ENCODE measurements at places on chromosomes 11 and 22.

- DNase-seq, result no peak
Measured at GRCh38 chr11:129828301-129828836, 12.7 kb downstream of the TMEM45B start.

- DNase-seq, result no peak
Measured at GRCh38 chr11:44125598-44125997, 30.1 kb downstream of the EXT2 start.

DNA sequence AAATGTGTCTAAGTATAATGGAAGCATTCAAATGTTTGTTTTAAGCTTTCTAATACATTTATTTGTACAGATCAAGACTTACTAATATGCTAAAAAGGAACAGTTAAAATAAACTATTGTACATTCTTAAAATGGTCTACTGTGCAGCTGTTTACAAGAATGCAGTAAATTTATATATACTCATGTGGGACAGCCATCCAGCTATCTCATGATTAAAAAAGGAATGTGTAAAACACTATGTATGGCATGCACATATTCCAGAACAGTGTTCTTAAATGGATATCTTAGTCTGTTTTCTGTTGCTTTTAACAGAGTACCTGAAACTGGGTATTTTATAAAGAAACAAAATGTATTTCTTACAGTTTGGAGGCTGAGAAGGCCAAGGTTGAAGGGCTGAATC lies 30.2 kb upstream of the CSTF3 start:
- DNase-seq, result no peak

GRCh38 chr11:117456027-117456720 lies 128.5 kb downstream of the CEP164 start:
- no peak for DNase-seq

DNA sequence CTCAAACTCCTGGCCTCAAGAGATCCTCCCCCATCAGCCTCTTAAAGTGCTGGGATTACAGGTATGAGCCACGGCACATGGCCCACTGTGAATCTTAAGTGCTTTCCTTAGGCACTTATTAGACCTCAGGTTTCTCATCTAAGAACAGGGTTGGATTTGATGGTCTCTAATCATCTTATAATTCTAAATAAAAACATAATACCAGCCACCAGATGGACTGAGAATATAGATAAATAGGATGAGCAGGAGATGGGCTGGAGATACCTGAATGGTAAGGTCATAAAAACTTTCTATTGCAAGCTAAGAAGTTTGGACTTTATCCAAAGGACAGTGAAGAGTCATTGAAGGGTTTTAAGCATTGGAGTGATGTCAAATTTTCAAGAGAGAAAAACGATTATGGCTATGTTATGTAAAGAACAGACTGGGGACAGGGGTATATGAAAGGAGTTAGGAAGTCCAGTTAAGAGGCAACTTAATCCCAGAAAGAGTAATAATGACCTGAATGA lies 85.2 kb downstream of the RELT start:
- DNase-seq, result no peak

DNA sequence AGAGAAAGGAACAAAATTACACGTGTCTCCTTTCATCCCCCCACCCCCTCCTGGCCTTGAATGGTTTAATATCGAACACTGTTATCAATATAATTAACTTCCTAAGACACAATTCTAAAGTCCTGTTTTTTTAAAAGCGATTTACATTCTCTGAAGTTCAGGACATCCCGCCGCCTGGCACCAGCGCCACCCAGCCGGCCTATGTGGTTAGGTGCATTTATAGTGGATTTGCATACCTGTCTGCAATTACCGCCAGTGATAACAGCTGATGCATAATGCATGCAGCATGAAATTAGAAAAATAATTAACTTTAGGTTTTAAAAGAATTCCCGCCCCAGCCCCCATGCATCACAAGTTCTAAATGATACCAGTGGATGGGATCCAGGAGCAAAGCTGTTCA lies 58.6 kb downstream of the MACROD1 start:
- DNase-seq, result no peak

DNA sequence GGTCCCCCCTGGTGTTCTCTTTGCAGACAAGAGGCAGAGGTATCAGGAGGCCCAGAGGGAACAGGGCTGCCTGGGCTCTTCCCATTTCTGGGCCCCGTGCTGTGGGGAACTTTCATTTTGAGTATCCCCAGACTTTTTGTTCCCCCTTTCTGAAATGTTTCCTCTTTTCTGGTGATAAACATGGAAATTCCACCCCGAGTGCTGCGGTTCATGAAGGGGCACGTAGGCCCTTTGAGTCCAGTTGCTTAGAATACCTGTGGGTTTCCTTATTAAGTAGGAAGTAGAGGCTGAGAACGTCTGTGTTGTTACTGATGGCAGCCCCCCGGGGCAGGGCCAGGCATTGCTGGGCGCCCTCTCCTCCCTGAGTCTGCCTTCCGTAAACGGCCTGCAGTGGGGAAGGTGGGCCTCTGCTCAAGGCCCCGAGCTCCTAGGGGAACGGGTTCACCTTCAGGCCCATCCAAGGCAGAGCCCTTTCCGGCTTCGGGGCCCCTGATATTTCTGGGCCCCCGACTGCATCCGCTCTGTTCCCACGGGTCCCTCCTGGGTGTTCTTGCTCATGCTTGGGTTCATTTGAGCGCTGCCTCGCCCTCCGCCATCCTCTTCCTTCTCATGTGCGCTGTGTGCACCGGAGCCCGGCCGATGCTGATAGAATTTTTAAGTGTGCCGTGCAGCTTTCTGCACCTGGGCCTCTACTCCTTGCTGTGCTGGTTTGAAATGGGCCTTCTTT lies 12.0 kb downstream of the TBC1D22A start:
- DNase-seq, result no peak

DNA sequence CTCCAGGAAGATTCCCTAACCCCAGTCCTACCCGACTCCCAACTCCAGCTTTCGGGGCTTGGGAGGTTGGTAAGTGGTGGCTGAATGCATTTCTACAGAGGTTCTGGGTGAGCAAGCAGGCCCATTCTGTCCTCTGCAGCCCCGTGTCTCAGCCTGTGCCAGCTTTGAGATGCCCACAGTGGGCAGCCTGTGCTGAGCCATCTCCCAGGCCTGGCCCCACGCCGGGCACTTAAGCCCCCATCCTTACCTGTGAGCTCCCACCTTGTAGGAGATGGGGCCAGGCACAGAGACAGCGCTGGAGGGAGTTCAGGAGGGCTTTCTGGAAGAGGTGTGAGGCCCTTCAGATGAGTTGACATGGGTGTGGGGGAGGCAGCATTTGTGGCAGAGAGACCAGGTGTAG lies 54.5 kb downstream of the ANO1 start:
- DNase-seq, result no peak

- no peak for DNase-seq
Measured at GRCh38 chr11:108863528-108863927, 198.7 kb downstream of the DDX10 start.

DNA sequence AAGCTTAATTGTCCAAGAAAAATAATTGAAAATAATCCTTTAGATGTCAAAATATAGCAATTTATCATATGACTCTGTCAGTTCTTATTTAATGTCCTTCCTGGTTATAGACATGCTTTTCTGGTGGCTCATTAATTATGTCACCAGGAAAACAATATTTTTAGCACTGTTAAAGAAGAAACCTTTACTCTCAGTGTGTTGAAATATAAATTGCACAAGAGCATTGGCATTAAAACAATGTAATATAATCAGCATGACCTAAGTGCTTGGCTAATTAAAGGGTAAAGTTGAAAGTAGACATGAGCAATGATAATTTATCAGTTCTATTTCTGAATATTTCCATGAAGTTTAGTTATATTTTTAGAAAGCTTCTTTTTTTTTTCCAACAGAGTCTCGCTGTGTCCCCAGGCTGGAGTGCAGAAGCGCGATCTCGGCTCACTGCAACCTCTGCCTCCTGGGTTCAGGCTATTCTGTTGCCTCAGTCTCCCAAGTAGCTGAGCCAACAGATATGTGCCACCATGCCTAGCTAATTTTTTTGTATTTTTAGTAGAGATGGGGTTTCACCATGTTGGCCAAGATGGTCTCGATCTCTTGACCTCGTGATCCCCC lies 232.3 kb downstream of the JRKL start:
- DNase-seq, result no peak

DNA sequence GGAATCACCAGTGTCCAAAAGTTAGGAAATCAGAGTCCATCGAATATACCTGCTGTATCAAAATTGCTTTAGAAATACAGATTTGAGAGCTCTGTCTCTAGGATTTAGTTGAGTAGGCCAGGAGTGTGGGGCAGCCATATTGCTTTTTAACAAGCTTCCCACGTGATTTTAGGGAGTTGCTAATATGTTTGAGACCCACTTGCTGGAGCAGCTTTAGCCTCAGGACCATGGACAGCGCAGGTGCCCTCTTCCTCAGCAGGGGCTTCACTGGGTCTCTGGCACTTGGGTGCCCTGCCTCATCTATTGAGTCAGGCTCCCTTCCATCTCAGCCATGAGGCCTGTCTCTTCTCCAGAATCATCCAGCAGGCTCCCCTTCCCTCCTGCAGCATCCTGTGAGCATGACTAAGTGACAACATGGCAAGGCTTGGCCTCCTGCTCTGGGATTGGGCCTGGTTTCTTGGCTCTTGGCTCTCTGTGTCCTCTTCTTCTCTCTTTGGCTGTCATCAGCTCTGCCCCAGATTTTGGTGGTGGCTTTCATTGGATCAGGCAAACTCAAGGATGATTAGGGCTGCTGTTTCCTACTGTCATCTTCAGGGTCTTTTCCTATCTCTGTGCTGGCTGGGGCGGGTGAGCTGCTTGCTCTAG lies 70.0 kb downstream of the SGSM1 start:
- peak; percentile 66 for DNase-seq

GRCh38 chr11:132137289-132137980 lies 767.0 kb downstream of the NTM start:
- no peak for DNase-seq

DNA sequence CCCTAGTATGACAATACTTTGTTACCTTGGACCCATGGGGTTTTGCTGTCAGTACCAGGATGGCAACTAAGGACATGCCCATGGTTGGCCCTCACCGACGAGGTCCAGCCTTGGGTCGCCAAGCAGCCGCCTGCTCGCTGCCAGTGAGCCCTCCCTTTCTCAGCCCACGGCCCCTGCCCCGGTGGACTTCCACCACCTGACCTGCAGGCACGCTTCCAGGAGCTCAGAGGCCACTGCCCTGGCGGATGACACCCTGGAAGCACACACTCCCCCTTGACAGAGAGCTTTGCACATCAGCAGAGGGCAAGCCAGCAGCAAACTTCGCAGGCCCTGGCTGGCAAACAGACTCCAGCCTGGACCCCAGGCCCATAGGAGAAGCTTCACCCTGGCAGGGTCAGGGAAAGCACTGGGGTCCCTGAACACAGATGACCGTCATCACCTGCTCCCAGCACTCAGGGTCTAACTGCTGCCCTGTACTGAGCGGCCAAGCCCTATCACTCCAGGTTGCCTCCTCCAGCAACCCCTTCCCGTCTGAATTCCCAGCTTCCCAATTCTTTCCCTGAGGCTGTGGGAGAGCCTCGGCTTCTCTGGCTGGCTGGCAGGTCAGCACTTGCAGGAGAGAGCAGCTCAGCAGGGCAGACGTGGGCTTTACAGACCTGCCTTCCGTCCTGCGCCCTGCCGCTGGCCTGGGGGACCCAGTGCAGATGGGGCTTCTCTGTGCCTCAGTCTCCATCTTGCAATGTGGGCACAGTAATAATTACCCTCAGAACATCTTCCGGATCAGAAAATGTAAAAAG lies 2.7 kb upstream of the PPARA start:
- DNase-seq, result no peak

GRCh38 chr11:5364214-5364613 lies 12.9 kb downstream of the OR51B6 start:
- no peak for DNase-seq

GRCh38 chr11:10476927-10477689 lies 22.0 kb downstream of the AMPD3 start:
- DNase-seq, result no peak

- no peak for DNase-seq
Measured at GRCh38 chr22:22085702-22086500, 103.3 kb upstream of the TOP3B start.

GRCh38 chr11:70448983-70449567 lies 50.7 kb downstream of the CTTN start:
- DNase-seq, result no peak

DNA sequence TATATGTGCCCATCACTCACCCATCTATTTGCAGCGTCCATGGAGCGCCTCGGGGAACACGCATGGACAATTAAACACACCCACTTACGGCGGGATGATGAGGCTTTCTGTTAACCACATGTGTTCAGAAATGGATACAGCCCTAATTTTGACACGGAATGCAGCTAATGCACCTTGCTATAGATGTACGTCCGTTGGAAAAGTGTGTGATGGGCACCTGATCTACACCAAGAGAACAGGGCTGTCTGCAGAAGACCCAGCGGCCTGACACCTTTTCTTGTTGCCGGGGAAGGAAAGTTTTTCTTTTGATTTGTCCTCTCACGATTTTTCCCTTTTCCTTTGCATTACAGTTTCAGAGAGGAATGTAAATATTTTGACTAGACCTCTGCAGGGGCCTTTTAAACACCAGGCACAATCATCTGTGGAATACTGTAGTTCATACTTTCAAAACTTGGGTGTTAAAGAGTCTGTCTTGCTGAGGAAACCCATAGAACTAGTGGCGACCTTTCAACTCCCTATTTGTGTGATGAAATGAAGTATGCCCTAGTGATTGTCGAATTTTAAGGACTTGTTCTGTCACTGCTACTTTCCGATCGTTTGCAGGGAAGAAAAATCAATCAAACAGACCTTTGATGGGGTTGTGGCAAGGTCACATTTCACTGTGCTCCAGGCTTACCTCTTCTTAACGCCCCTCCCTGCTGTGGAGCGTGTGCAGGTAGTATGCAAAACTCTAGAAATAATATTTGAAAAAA lies 16.5 kb upstream of the PAX6 start:
- no peak for DNase-seq

- no peak for DNase-seq
Measured at GRCh38 chr22:20798974-20799373, 25.1 kb downstream of the SERPIND1 start.

DNA sequence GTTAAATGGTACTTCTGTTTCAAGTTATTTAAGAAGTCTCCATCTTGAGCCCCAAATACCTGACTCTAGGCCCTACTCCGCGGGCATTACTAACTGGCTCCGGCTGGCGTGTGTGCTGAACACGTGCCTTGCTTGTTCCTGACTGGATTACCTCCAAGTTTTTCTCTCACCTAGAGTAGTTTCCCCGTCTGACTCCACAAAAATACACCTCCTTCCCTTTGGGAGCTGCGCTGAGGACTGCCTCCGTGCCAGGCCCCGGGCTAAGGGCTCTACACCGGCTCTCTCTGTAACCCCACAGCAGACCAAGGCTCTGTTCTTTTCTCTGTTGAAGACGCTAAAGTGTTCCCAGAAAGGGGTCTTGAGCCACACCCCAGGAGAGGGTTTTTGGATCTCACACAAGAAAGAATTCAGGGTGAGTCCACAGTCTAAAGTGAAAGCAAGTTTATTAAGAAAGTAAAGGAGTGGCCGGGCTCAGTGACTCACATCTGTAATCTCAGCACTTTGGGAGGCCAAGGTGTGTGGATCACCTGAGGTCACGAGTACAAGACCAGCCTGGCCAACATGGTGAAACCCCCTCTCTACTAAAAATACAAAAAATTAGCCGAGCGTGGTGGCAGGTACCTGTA lies 61.8 kb downstream of the ANO1 start:
- no peak for DNase-seq
